ENCODE measurements at places on chromosomes 3 and 15.

- DNase-seq, result no peak
These were observed 153.9 kb downstream of the APBA2 start for GRCh38 chr15:29039466-29040369.

GRCh38 chr3:5560199-5560598, 372.7 kb downstream of the EDEM1 start:
- DNase-seq, result no peak

- no peak for DNase-seq
These were observed 29.1 kb downstream of the FLNB start for GRCh38 chr3:58037141-58037910.

- no peak for DNase-seq
These were observed 58.1 kb downstream of the DCBLD2 start for GRCh38 chr3:98843266-98843959.

- no peak for DNase-seq
These were observed 240.9 kb upstream of the EIF1B start for GRCh38 chr3:40068636-40069035.

Data from activated CD8-positive, alpha-beta memory T cell treated with anti-CD3 and anti-CD28 coated beads for 1 hour (primary cell).